MM.1S (cell line): ENCODE measurements at places on chromosomes 6 and 20.
A peak's percentile ranks its signal among the peaks of the same experiment; 100 is the strongest.

DNA sequence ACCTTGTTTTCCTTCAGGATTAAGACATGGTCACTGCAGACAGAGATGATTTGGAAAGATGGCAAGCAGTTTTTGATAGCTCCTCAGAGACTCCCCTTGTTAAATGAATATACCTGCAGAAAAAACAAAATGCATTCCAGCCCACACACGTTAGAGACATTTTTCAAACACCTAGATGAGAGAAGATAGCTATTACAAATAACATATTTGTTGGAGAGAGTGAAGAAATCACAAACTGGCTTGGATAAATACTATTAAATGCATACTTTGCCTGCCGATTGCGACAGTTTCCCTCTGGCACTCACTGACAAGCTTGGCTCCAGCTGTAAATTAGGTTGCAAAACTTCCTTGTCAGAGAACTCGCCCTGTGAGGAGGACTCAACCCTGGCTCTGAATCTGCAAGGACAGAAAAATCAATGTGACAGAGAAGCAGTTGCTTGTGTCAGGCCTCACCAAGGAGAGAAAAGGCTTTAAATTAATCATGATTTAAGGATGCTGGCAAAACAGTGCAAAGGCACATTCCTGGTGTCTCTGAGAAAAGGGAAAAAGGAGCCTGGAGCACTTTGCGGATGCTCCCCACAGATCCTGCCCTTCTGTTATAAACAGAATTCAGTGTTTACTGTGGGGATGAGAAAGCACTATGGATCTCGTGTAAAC lies 423.7 kb upstream of the MARCKS start:
- no peak for DNase-seq

- no peak for DNase-seq
These were observed 78.4 kb downstream of the RNASET2 start for GRCh38 chr6:166877906-166878305.

DNA sequence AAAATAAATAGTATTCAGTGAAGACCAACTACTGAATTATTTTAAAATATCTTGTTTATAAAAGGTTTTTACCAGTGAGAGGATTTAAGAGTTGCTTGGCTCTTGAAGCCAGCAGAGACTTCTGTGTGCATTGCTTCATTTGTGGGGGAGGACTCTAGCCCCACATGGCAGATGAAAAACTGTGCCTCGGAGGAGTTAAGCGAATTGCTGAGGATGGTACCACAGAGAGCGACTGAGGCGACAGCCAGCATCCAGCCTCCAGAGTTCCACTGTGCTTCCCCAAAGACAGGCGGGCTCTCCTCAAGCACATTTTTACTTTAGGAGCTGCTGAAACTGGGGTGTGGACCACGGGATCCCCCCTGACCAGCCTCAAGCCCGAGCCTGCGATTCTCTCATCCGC lies 80.7 kb downstream of the THBS2 start:
- DNase-seq, result no peak

DNA sequence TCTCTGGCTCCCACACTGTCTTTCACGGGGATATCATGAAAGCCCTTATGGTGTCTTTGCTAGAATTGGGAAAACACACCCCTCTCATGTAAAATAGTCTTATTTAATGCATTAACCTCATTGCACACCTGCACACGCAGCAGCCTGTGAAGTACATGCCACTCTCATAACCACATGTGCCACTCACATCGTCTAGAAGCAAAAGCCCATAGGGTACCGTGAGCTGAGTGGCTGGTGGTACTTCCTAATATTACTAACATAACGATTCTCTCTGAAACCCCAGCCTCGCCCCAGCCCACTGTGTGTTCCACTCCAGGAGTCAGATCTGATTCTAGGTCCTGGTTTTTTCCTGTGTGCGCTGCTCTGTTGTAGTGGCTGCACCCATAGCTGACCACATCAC lies 9.5 kb upstream of the TMEM242 start:
- no peak for DNase-seq

DNA sequence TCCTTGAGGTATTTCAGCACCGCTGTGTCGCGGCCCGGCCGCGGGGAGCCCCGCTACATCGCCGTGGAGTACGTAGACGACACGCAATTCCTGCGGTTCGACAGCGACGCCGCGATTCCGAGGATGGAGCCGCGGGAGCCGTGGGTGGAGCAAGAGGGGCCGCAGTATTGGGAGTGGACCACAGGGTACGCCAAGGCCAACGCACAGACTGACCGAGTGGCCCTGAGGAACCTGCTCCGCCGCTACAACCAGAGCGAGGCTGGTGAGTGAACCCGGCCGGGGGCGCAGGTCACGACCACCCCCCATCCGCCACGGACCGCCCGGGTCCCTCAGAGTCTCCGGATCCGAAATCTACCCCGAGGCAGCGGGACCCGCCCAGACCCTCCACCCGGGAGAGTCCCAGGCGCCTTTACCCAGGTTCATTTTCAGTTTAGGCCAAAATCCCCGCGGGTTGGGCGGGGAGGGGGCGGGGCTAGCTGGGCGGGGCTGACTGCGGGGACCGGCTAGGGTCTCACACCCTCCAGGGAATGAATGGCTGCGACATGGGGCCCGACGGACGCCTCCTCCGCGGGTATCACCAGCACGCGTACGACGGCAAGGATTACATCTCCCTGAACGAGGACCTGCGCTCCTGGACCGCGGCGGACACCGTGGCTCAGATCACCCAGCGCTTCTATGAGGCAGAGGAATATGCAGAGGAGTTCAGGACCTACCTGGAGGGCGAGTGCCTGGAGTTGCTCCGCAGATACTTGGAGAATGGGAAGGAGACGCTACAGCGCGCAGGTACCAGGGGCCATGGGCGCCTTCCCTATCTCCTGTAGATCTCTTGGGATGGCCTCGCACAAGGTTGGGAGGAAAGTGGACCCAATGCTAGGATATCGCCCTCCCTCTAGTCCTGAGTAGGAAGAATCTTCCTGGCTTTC lies 693 bp downstream of the HLA-F start:
- DNase-seq, result peak; percentile 27

DNA sequence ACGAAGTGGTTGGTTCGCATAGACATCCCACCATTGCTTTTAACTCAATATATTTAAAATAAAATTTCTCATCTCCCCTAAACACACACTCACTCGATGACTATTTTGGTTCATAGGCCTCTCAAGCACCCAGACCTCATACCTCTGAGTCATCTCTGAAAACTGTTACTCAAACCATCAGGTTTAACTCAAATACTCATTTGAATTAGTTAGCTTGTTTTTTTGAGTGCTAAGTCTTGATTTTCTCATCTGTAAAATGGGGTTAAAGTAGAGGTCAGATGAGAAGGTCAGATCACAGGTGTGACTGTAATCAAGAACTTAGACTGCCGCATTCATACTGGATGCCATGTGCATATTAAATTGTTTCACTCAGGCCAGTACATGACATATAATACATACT lies 243.9 kb upstream of the TENT5A start:
- no peak for DNase-seq

DNA sequence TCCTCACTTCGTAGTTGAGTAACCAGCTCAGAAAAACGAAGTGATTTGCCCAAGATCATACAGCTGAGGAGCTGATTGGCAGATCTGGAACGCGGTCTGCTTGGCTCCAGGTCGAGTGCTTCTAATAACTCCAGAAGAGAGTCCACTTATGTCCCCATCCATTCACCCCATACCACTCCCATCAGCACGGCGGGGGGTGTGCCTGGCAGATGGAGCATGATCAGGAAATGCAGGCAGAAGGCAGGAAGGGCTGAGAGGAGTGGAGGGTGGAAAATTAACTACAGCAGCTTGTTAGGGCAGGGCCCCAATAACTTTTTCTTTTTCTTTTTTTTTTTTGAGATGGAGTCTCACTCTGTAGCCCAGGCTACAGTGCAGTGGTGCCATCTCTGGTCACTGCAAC lies 15.0 kb downstream of the FITM2 start:
- DNase-seq, result no peak

DNA sequence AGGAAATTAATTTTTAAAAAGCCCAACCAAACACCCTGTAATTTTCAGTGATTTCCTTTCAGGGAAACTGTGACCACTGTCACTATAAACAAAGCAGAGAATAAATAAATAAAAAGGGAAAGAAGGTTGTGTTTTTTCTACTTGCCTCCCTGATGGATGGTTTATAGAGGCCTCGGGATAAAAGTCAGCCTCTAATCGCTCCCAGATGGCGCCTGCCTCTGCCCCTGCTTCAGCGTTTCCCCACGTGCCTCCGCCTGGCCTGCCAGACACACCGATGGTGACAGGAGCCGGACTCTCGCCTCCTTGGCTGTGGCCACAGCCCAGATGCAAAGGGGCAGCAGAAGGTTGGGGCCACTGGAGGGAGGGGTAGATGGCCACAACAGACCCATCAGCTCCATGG lies 327.7 kb downstream of the CDC5L start:
- no peak for DNase-seq

- DNase-seq, result peak; percentile 11
These were observed 13.8 kb upstream of the TIAM2 start for GRCh38 chr6:154981079-154981870.

DNA sequence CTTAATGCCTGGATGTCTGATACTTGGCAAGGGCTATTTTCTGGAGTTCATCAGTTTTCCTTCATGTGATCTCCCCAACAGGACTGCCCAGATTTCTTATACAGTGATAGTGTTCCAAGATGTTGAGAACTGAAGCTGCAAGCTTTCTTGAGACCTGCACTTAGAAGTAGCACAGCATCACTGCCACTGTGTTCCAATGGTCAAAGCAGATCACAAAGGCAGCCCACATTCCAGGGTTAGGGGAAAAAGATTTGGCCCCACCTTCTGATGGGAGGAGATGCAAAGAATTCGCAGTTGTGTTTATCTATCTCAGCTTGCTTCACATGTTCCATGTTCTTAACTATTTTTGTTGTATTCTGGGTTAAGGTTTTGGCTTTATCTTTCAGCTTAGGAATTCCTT lies 78.2 kb downstream of the GPX5 start:
- no peak for DNase-seq

GRCh38 chr20:34047917-34048316 lies 54.2 kb downstream of the RALY start:
- no peak for DNase-seq

DNA sequence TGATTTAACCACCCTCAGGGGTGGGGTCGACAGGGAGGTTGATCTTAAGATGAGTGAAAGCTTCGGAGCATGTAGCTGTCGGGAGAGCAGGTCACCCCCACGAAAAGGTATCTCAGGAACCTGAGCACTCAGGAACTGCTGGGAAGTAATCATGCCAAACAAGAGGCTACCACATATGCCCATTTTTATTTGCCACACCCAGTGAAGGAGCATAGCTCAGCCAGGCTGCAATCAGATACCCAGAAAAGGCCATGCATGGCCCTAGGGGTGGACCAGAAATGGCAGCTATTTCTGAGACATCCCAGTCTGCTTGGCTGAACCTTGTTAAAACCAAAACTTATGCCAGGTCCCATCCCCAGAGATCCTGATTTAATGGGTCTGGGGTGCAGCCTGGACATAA lies 72.7 kb upstream of the ISM1 start:
- no peak for DNase-seq

DNA sequence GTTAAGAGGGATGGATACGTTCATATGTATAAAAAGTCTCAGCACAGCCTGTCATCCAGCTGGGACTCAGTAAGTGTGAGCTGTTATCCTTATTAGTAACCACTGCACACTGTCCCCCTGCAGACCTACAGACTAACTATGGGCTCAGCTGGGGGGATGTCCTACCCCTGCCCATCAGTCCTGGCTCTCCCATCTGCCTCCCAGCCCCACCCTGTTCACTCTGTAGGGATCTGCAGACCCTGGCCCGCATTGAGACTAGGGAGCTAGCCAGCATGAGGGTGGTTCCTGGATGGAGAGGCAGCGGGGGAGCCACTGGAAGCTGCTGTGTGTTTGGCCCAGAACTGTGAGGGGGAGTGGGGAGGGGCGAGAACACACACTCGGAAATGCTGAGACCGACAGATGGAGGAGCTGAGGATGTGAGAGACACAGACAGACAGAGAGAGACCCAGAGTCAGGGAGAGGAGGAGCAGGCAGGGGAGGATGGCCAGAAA lies 17.1 kb downstream of the XKR7 start:
- no peak for DNase-seq

- no peak for DNase-seq
These were observed 194.9 kb downstream of the BCAS1 start for GRCh38 chr20:53875452-53875851.

DNA sequence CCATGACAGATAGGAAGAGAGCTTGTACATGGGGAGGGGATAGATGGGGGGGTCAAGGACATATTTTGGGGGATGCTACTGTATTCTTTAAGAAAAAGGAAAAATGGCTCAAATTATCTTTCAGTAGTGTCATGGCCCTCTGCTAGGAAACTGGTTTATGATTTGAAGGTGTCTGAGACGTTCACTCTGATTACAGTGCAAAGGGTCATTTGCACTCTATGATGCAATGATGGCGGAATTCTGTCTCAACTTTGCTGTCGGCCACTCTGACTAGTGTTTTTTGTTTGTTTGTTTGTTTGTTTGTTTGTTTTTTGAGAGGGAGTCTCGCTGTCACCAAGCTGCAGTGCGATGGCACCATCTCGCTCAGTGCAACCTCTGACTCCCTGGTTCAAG lies 180.0 kb downstream of the SOX4 start:
- DNase-seq, result no peak

DNA sequence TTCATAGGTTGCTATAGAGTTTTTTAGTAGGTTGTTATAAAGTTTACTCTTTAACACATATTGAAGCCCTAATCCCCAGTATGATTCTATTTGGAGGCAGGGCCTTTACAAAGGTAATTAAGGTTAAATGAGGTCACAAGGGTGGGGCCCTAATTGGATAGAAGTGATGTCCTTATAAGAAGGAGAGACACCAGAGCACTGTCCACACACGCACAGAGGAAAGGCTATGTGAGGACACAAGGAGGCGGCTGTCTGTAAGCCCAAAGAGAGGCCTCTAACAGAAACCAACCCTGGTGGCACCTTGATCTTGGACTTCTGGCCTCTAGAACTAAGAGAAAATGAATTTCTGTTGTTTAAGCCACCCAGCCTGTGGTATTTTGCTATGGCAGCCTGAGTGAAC lies 98.5 kb downstream of the GJA10 start:
- no peak for DNase-seq

DNA sequence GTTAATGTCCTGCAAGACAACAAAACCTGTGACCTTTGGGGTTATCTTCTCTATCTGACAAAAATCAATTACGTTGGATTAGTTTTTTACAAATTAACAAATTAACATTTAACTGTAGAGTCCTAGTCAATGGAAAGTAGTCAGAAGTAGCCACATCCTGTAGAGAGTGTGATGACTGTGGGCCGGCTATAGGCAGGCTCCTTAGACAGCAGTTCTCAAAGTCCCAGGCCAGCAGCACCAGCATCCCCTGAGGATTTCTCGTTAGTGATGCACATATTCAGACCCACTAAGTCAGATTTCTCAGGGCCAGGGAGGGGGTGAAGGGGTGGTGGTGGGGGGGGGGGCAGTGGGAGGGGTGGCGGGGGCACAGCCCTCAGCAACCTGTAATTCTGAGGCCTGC lies 37.2 kb downstream of the ZNF341 start:
- no peak for DNase-seq

DNA sequence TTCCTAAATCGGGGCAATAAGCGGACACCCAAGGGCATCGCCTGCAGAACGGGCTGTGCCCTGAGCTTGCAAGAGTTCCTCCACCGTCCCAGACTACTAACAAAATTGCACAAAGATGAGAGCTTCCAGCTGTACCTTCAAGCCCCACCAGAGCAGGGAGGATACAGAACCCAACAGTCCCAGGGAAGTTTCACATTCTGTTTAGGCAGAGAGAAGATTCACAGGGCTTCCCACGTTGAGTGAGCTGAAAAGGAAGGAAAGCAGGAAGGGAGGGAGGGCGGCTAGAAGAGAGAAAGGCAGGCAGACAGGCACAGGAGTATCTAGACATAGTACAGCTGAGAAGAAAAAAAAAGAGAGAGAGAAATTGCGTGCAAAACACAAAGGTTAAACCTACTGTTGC lies 112.6 kb upstream of the AFDN start:
- no peak for DNase-seq

- DNase-seq, result no peak
These were observed 107.5 kb downstream of the PRKN start for GRCh38 chr6:162620073-162620472.
